ENCODE measurements at places on chromosomes 6 and 20.

GRCh38 chr6:149081281-149081680 is 236.2 kb upstream of the TAB2 start:
- no peak for DNase-seq

GRCh38 chr6:104522533-104522932 is 337.2 kb downstream of the HACE1 start:
- DNase-seq: no peak

- DNase-seq: no peak
These were observed 483.4 kb upstream of the FLRT3 start for GRCh38 chr20:14820771-14821170.

GRCh38 chr20:42714298-42715141 is 475.2 kb downstream of the PTPRT start:
- DNase-seq: no peak

Data from stimulated activated CD4-positive, alpha-beta T cell treated with anti-CD3 and anti-CD28 coated beads, Interleukin-4, amount 100 ng/mL, for 4 hours (primary cell).